NCI-H524 (cell line): ENCODE measurements at places on chromosomes 7 and 10.

DNA sequence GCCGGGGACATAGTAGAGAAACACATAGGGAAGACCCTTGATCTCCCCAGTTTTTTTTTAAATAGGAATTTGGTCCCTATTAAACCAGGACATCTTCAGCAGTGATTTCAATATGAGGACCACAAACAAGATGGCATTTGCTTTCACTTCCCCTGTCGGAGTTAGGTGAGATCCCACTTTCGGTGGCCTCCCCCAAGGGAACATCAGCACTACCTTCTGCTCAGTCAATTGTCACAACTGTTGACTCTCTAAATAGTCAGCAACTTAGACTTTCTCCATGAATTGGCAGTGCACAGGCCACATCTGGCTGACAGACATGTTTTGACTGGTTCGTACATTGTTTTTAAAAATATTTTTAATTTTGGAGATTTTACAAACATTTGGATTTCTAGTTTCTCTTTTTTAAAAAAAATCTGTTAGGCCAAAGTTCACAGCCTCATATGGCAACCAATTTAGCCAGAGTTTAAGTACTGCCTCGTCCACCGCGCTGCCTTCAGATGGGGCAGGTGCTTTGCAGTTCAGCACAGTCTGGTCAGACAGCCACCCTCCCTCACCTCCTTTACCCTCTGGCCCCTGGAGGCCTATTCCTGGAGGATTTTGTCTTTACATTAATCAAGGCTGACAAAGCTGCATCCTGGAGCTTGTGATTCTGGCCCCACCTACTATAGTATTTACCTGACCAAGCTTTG is 139.2 kb upstream of the PRR15 start:
- DNase-seq, result no peak

DNA sequence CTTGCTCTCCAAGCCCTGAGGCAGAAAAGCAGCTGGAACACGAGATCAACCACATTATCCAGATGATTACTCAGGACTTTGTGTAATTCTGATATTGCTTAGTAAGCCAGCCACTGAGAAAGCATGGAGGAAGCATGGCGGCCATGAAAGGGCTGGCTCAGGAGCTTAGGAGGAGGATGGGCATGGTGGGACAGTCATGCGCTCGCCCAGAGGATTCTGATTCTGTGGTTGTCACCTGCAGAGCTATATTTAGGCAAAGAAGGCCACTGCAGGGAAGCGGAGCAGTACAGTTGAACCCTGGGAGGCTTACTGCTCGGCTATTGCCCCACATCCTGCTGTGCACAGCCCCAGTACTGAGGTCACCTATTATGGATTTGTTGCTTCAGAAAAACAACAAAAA is 128.8 kb upstream of the DNAJB12 start:
- DNase-seq, result no peak

GRCh38 chr10:36351159-36351558 is 709.1 kb upstream of the FZD8 start:
- DNase-seq, result no peak

- no peak for DNase-seq
These were observed 11.2 kb upstream of the PRDX3 start for GRCh38 chr10:119189811-119190282.

- DNase-seq, result no peak
These were observed 7.7 kb upstream of the ADGRA1 start for GRCh38 chr10:133079836-133080682.

DNA sequence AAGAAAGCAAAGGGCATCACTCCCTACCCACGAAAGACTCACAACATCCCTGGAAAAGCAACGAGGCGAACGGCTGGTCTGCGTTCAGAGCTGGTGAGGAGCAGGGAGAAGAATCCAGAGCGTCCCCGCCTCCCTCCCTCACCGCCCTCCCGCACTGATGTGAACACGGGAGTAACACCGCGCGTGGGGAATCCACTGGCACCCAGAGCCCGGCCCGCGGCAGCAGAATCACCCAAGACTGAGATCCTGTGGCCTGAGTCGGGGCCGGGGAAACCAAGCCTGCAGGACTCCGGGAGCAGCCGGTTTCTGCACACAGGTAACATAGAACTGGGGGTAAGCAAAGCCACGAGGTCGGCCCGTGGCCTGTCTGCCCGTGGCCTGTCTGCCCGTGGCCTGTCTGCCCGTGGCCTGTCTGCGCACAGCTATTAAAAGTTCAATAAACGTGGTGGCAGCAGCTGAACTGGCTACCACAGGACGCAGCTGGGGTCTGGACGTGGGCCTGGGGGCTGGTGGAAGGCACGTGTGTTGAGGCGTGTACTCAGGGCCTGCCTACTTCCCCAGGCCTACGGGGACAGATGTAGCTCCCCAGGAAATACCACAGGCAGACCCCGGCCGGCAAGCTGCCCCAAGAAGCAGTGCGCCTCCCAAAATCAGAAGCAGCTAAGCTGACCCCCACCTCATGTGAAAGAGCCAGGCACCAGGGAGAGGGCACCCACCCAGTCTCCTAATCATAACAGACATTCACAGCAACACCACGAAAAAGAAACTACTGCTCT is 23.0 kb downstream of the DIP2C start:
- DNase-seq, result no peak
